ENCODE measurements at places on chromosomes 16 and 17.

DNA sequence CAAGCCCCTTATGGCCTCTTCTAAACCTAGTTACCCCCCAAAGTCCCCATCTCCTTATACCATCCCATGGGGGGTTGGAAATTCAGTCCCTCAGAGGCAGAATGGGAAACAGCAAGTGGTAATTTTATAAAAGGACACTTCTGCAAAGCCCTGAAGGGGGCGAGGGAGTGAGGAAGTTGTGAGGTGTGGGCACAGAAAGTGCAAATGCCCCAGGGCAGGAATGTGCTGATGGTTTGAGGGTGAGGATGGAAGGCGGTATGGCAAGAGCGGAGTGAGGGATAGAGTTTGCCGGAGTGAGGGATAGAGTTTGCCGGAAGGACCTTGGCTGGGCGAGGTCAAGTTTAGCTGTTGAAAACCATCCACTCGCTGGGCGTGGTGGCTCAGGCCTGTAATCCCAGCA, 52.7 kb downstream of the HAPSTR1 start:
- no peak for DNase-seq

- DNase-seq: no peak
These were observed 339.5 kb downstream of the HS3ST4 start for GRCh38 chr16:26031286-26031685.

- DNase-seq: no peak
These were observed 797 bp upstream of the RAB11FIP3 start for GRCh38 chr16:424623-425081.

- no peak for DNase-seq
These were observed 19.6 kb downstream of the BEAN1 start for GRCh38 chr16:66446737-66447136.

DNA sequence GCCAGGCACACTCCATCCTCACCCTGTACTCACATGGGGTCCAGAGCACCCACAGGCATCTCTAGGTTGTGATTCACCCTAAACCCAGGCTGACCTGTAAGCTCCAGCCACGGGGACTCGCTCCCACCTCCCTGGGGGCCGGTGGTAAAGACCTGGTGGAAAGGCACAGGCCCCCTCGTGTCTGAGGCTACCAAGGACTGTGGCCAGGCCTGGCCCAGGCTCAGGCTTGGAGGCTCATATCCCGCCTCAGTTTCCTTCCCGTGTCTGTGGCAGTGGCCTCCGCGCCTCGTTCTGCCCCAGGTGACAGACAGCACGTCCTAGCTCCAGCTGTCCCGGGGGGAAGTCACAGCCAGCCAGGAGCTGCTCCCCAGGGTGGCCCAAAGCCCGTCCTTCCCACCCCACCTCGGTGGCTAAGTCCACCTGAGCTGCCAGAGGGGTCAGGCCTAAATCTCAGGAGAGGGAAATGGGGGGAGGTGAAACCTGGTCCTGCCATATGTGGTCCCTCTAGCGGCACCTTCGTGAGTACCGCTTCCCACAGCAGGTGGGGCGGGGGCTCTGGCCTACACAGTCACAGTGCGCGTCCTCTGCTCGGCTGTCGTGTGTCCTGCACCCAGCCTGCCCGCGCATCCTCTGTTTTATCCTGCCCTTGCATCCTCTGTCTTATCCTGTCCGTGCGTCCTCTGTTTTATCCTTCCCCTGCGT, 12.6 kb downstream of the CDH15 start:
- DNase-seq: no peak

- DNase-seq: no peak
These were observed 17.9 kb upstream of the BEAN1 start for GRCh38 chr16:66409156-66409555.

- DNase-seq: no peak
These were observed 15.6 kb downstream of the SLC7A6 start for GRCh38 chr16:68279726-68280558.

GRCh38 chr16:82917886-82918595, 291.3 kb downstream of the CDH13 start:
- DNase-seq: no peak

GRCh38 chr16:56764835-56765234, 34.9 kb downstream of the NUP93 start:
- no peak for DNase-seq

GRCh38 chr17:6100891-6101500, 30.8 kb downstream of the WSCD1 start:
- no peak for DNase-seq

GRCh38 chr16:75304521-75305363, 53.3 kb upstream of the BCAR1 start:
- no peak for DNase-seq

DNA sequence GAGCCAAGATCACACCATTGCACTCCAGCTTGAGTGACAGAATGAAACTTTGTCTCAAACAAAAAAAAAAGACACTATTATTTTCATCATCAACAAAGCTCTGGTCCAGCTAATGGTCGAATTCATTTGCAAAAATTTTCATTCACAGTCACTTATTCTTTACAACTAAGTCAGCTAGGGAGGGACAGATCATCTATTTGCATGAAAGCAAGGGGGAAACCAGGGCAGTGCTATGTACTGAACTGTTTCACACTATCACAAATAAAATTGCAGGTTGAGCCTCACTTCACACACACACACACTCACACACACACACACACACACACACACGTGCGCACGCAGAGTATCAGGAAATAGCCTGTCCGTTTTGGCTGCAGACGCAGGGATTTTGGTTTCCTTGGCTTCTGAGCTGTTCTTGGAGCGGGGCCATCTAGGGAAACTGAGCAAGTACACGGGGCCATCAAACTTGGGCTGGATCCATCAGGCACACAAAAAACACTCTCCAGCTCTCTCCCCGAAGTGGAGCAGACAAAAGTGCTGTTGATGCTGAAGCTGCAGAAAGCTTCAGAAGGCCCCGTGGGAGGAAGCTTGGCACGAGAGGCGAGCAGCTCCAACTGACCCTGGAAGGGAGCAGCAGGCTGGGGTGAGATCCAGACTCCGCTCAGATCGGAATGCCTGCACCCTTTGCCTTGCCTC, 44.3 kb upstream of the HELZ start:
- DNase-seq: peak; percentile 31

DNA sequence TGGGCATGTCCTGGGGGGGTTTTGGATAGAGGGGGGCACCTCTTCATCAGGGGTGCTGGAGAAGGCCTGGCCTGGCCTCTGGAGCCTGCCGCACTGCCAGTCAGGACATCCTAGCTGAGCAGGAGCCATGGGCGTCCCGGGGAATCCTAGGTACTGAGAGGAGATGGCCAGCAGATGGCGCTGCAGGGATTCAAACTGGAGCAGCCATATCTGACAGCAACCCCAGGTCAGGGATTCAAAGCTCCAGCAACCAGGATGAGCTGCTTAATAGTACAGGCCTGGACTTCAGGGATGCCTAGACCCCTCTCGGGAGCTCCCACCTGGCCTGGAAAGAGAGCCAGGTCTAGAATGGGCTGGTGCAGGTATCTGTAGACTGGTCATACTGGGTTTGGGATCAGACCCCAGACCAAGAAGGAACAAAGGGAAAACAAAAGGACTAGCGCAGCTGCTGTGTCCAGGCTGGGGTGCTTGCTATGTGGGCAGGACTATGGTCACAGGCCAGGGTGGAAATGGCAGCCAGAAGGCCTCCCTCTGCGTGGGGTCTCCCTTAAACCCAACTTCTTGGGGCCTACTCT, 306.9 kb upstream of the RBFOX1 start:
- DNase-seq: peak; percentile 88

- no peak for DNase-seq
These were observed 26.9 kb downstream of the GPRC5B start for GRCh38 chr16:19857593-19858339.

- no peak for DNase-seq
These were observed 46.9 kb upstream of the SIAH1 start for GRCh38 chr16:48432136-48432535.

DNA sequence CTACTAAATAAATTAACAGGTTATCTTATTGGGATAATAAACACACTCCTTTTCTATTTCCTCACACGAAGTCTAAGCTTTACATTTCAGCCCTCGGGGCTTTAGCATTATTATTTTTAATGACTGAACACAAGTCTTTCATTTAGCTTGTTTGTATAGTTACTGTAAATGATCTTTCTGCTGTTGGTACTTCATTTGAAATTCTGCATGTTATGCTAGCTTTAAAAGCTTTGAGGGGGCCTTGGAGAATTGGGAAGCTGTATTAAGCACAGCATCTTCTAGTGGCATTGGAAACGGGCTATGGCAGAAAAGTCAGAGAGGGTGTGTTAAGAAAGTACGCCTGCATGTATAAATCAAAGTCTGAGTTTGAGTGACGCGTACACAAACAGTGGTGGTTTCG, 243.7 kb downstream of the FTO start:
- DNase-seq: no peak

- no peak for DNase-seq
These were observed 22.3 kb upstream of the PLLP start for GRCh38 chr16:57306676-57307341.

DNA sequence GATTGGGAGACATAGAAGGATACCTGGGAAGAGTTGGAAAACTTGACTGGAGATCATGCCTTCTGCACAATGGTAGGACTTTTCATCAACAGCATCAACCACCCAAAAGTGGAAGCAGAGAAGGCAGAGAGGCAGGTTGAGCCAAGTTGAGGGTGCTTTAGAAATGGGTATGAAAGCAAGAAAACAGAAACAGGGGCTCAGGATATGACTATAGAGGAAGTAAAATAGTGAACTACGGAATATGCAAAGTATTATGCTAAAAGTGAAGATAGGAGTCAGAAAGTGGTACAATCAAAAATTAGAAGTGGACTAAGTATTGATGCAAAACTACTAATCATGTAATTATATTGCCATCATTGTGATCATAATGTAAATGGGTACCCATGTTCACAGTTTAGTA, 16.1 kb upstream of the ARHGAP44 start:
- no peak for DNase-seq

DNA sequence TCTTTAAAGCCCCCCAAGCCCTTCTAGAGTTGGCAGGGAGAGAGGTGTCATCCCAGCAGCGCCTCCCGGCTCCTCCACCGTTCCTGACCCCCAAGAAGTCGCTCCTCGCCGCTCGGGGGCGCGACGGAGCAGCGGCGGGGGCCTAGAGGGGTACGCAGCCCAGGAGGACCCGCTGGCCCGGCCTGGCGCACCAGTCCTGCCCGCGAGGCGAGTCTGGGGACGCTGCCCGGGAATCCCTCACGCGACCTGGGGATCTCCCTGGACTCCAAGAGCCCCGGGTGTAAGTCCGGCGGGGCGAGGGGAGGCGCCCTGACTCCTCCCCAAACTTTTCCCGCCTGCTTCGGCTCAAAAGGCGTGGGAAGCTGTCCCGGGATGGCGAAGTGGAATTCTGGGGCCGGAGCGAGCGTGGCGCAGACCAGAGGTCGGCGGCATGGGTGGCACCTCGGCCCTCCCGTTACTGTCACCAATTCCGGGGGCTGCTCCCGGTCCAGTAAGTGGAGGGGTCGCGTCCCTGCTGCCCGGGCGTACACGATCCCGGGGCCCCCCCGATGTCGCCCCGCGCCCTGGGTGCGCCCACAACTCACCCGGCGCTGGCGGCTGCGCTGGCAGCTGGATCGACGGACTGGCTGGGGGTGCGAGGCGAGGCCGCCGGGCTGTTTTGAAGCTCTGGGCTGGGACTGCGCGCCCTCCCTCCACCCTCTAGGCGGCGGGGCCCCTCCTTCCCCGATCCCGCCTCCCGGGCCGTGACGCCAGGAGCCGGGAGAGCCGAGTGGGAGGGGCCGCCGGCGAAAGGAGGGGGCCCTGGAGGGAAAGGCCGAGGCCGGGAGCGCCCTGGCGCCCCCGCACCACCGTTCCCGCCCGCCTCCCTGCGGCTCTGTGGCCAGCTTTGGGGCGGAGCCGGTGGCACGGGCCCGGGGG, at the start of gene EMP2:
Gene EMP2 (minus strand): TSS at position 634 of the 918 bp plus-strand sequence. CDS start 32,981 bp downstream, outside the sequence.
- DNase-seq: peak; percentile 56

GRCh38 chr16:76910931-76911330, 280.1 kb upstream of the MON1B start:
- no peak for DNase-seq

- no peak for DNase-seq
These were observed 226.0 kb upstream of the GSE1 start for GRCh38 chr16:85387171-85387507.

- no peak for DNase-seq
These were observed 28.7 kb downstream of the KNOP1 start for GRCh38 chr16:19689342-19689741.

- DNase-seq: no peak
These were observed 4.0 kb upstream of the ABCC3 start for GRCh38 chr17:50630524-50631194.

GRCh38 chr17:1324201-1324771, 44.8 kb downstream of the TRARG1 start:
- DNase-seq: no peak

DNA sequence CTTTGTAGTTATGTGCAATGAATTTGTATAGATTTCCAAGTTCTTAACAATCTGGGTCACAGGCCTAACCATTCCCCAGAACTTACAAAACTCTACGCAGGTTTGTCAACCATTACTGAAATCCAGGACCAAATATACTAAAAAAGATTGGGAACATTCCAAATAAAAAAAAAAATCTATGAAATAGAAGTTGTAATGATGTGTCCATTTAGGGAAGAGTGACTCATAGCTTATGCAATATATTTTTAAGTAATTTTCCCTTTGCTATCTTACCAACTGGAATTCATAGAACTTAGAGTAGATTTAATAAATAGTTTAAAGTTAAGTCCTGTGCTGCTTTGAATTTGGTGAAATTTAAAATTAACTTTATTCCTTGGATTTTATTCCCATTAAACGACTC, 393.2 kb downstream of the PMP22 start:
- DNase-seq: no peak

- DNase-seq: no peak
These were observed 565 bp downstream of the WDR45B start for GRCh38 chr17:82647593-82648164.

DNA sequence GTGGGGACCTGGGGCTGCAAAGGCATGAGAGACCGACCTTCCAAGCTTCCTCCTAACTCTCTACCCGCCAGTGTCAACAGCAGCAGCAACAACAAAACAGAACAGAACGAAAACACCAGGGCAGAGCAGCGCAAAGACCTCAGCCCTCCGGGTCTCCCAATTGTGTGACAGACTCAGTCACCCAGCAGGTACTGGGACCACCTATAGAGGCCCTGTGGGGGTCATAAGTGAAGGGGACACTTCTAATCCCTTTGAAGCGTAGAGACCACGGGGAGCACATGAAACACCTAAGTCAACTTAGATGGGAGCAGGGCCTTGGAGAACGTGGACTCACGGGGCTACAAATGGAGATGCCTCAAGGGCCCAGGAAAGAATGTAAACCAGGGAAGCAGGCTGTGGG, 12.6 kb upstream of the CCDC182 start:
- no peak for DNase-seq

- DNase-seq: peak; percentile 87
These were observed 232.7 kb downstream of the SOX9 start for GRCh38 chr17:72353502-72353901.

- no peak for DNase-seq
These were observed 69.6 kb upstream of the GAS7 start for GRCh38 chr17:10268005-10268404.

GRCh38 chr16:28543072-28543471, 4.3 kb upstream of the NUPR1 start:
- no peak for DNase-seq

GRCh38 chr17:7475764-7476422, 3.5 kb downstream of the ZBTB4 start:
- no peak for DNase-seq
